ENCODE measurements at places on chromosomes 3 and 15.

GRCh38 chr3:113912552-113913236 is 35.1 kb upstream of the ZDHHC23 start:
- DNase-seq = peak; percentile 10

DNA sequence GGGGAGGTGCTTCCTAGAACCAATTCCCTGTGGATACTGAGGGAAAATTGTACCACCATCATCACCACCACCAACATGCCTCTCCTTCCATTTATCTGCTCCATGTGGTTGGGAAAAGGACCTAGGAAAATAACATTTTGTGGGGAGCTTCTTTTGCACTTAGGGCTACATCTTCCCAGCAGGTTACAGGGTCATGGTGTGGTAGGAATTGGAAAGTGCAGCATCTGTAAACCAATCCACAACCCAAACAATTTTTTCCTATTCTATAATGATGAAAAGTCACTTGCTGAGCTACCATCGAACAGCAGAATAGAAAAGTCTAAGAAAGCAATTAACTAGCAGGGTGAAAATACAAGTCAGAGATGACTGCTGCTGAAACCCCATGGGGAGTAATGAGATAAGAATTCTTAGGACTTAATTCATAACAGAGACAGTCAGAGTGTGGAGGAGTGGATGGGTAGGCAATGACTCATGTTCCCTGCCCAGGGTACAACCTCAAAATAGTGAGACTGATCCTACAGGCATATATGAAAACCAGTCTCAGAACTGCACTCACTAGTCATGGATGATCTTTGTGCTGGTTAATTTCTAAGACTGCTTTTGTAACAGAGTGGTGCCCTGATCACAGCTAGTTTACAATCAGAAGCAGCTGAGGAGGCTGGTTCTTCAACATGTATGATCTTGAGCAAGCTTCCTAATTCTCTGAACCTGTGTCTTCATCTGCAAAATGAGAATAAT is 38.1 kb upstream of the LEKR1 start:
- DNase-seq = no peak

- DNase-seq = no peak
Observed at GRCh38 chr3:22729981-22730380, 473.1 kb upstream of the UBE2E2 start.

DNA sequence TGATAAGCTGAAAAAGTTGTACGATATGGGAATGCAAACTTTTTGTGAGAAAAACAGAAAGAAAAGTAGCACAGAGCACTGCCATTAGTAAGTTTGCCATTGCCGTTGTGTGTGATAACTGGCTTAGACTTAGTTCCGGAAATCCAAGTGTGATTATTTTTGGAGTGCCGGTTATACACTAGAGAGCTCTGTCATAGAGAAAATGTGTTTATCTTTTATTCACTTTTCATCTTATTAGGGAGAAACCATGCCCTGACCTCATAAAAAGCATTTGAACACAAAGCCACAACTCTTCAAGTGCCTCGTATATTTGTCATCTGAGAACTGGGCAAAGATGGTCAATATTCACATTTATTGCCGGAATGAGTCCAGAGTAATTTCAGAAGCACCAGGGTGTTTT is 36.1 kb downstream of the CTDSPL start:
- DNase-seq = no peak

- DNase-seq = peak; percentile 4
Observed at GRCh38 chr3:20490996-20491395, 305.0 kb upstream of the SGO1 start.

- no peak for DNase-seq
Observed at GRCh38 chr3:158802409-158803268, 785 bp downstream of the MFSD1 start.

DNA sequence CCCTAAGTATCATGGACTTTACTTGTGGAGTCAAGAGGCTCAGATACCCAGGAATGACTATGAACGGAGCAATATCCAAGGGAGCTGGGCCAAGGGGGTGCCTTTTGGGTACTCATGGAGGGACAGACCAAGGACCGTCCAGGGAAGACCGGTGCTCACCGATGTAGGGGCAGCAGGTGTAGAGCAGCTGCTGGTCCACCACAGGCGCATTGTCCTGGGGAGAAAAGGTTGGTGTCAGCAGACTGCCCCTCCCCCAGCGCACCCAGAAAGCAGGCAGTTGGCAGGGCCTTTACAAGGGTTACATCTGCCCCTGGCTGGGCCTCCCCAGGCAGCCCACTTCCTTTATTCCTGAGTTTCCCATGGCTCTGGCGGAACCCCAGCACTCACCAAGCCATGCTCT is 7.5 kb downstream of the CDAN1 start:
- DNase-seq = no peak

DNA sequence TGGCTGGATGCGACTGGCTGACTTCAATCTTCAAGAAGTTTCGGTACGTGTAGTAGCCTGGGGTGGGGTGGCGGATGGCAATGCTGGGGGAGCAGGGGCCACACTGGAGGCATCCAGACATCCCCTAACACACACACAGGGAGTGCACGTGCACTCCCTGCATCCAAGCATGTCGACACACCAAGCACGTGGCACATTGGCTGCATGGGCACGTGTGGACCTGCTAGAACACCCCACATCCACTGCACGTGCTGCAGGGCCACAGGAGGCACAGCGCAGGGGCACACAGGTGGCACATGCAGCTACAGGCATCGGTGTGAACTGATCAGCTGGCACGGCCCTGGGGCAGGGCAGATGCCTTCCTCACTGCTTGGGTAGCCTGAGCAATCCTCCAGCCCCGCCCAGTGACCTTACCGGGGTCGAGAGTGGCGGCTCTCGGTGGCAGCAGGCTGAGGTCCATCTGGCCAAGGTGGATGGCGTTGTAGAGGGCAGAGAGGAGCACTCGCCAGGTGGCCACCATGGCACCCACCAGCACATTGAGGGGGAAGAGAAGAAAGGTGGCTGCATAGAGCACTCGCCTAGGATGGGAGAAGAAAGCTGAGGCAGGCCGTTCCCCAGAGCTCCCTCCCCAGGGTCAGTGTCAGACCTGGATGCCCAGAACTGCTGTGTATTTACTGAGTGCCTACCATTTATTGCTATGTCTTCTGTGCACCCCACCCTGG is 7.5 kb downstream of the ISLR start:
- no peak for DNase-seq

- DNase-seq = no peak
Observed at GRCh38 chr3:160369784-160370183, 29.2 kb downstream of the IFT80 start.

DNA sequence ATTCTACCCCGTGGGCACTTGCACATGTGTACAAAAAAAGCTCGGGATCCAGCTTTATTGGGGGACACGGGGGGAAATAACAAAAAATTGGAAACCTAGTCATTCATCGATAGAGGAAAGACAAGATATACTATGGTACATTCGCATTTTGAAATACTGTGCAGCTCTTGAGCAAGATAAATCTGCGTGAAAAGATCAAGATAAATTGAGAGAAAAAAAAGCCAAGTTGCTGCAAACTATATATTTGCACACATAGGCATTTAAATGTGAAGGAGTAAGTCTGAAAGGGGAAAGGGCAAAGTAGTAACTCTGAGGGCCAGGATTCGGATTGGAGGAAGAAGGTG is 620 bp upstream of the UBR1 start:
- DNase-seq = no peak

DNA sequence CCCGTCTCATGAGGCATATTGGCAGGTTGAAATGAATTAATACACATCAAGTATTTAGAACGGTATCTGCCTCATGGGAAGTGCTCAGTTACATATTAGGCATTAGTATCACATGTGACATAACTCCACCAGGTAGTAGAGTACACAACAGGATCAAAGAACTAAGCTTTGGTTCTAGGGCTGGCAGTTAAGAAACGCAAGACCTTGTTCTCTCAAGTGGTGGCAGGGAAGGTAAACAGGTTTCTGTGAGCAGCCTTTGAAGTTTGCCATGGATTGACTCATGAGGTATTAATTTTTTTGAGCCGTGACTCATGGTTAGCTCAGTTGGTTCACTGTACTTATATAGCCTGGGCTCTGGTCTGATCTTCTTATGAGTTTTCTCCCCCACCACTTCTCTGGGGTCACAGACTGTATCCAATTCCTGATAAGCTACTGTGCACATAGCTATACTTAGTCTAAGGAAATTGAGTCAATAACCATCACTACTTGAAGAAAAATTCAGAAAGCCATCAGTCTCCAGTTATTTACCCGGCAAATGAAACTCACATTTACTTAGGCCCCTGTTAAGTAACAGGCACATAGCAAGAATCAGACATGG is 155.6 kb upstream of the STT3B start:
- no peak for DNase-seq

DNA sequence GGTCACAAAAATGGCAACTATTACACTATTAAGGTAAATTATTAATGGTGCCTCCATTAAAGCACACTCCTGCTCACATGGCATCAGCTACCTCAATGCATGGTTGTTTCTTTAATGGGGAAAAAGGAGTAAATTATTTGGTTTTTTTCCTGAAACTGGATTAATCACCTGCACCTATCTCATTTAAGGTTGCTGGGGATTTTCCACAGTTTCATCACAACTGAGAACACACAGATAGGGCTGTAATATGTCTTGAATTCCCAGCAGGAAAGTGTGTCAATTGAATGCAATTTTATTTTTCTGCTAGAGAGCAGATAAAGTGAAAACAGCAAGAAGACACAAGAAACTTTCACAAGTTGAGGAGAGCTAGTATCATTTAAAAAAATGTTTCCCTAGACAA is 36.4 kb downstream of the RFTN1 start:
- no peak for DNase-seq

DNA sequence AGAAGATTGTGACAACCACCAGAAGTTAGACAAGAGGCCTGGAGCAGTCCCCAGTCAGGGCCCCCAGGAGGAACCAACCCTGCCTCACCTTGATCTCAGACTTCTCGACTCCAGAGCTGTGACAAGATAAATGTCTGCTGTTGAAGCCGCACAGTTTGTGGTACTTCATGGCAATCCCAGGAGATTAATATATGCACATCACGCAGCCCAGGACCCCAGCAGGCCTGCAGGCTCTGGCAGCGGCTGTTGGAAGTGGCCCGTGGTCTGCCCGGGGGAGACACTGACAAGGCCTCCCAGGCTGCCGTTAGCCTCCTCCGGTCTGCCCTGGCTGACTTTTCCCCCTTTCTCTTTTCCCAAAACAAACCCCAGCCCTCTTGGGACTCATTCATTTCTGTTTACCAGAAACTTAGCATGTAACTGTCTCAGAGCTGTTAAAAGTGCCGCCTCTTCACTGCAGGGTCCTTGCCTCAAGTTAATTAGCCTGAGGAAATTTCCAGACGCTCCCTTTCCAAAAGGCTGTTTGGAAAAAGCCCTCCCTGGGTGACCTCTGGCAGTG is 183.5 kb upstream of the LYSMD4 start:
- no peak for DNase-seq

GRCh38 chr3:133761605-133762484 is 15.7 kb downstream of the TF start:
- no peak for DNase-seq

DNA sequence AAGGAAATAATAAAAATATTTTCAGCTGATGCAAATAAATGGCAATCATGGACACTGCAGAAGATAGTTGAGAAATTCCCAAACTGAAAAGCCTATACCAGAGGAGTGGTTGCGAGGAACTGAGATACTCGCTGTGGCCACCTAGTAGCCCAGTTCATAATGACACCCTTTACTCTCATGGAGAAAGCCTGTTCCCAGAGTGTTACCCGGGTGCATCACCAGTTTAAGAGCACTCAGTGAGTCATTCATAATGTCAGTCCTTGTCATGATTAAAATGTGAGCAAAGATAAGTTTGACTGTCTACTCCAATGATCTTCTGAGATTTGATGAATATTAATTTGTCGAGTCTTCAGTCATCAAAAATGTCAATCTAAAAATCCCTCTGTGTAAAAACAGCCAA is 138.4 kb upstream of the LRRC3B start:
- DNase-seq = no peak

DNA sequence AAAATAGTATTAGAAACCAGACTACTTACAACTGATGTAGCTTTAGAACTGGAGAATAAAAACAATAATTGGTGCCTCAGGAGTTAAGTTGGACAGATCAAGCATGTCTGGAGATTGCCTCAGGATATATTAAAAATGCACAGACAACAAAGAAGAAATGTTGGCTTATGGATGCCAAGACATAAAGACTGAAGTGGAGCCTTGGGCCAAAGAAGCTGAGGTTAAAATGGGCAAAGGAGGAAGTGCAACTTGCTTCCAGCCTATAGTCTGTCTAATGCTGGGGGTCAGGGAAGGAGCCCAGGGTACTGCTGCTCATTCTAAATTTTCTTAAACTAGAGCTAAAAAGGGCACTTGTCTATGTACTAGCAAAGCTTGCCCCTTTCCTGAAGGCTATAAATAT is 77.5 kb downstream of the ESYT3 start:
- DNase-seq = no peak

- no peak for DNase-seq
Observed at GRCh38 chr15:42832576-42832975, 88.0 kb downstream of the TTBK2 start.

DNA sequence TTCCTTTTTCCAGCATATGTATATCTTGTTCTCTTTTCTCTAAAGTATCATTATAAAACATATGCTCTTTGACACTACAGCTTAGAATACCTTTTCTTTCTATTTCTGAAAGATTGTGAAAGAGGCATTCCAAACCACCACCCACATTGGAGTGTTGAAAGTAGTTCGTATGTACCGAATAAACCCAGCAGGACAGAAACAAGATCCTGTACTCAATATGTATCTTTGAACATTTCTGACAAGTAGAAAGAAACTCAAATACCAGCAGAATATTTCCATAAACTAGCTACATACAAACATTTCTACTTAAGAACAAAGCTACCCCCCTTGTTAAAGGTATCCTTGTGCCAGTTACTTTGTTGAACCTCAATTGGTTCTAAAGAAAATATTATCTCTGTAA is 415.3 kb upstream of the ALCAM start:
- no peak for DNase-seq

DNA sequence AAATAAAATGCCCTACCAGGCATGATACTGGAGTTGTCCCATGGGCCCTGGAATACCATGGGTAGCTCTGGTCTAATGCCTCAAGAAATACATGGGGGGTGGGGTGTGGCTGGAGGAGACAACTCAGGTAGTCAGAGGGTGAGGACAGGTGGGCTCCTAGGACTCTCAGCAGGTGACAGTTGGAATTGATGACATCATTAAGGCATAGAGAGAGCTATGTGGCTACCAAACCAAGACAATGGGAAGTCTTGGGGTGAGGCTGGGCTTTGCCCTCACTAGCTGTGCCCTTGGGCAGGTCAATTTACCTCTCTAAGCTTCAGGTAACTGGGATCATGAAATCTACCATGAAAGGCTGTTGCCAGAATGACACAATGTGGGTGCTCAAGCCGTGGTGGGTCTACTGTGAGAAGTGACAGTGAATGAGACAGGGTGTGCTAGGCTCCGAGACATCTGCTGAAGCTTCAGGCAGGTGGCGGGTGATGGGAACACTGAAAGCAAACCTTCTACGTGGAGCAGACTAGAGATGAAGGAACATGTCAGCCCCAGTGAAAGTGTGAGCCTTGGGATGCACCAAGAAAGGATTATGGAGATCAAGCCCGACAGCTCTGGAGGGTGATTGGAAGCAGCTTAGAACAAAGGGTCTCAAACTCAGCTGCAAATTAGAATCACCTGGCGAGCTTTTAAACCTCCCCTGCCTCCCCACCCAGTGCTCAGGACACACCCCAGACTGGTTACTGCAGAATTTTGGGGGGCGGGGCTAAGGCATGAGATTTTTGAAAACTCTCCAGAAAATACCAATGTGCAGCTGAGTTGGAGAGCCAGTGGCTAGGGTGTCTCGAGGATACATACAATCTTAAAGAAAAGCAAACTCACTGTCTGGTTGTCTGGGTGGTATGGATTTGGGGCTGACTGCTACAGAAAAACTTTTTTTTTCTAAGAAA is 21.5 kb downstream of the SLC6A20 start:
- DNase-seq = no peak

GRCh38 chr3:59981377-59981776 is 931.6 kb upstream of the CFAP20DC start:
- DNase-seq = no peak

GRCh38 chr15:31211353-31211752 is 109.8 kb upstream of the TRPM1 start:
- DNase-seq = no peak

All from NCI-H446 treated with DMSO at 0.1 percent for 48 hours (cell line).